ENCODE measurements at places on chromosomes 3 and 15.

DNA sequence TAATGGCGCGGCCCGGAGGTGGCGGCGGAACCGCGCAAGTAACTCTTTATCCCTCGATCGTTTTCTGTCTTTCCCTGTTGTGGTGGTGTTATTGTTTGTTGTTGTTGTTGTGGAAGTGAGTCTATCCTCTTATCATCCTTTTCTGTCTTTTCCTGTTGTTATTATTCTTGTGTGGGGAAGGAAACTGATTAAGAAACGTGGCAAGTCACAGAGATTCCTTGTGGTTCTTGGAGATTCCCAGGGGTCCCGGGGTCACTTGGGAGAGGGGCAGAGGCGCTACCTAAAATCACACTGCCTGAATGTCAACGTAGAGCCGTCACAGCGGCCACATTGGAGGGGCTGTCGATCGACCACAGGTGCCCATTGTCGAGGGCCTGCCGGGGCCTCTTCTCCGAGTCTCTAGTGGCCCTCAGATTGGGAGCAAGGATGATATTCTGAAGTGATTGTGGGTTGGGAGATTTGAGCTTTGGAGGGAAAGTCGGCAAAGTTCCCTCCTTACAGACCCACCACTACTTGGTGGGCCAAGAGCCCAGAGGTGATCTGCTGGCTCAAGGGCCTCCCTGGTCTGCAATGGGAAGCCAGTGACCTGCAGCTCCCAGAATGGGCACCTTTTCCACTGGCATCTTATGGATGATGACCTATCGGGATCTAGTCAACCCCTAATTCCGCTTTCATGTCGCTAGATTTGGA, 790 bp downstream of the PARP14 start:
- no peak for DNase-seq

DNA sequence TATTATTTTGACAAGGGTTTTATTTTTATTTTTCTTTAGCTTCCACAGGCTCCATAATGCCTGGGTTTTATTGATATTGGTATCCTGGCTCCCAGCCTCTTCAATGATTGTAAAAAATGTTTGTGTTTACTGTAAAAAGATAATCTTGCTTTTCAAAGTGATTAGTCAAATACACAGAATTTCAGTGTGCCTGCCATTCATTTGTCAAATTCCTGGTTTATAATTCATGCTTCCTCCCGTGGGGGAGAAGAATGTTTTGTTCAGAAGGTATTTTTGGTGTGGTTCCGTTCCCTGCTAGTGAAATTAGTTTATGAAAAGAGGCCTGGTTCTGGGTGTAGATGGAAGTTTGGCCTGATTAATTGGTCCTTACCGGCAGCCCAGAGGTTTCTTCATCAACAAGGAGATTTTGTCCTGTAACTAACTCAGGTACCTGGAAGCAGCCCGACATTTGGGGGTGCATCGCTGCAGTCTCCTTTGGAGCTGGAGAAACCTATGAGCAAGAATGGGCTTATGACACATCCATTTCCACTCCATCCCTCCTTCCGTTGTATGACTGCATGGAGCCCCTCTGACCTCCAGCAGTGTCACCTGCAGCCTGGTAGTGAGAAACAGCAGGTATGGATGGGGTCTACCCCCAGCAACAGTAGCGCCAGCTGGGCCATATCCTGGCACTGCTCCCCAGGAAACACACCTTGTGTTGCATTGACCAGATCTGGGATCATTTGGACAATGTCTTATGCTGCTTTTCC, 101.5 kb downstream of the PGPEP1L start:
- DNase-seq, result no peak

DNA sequence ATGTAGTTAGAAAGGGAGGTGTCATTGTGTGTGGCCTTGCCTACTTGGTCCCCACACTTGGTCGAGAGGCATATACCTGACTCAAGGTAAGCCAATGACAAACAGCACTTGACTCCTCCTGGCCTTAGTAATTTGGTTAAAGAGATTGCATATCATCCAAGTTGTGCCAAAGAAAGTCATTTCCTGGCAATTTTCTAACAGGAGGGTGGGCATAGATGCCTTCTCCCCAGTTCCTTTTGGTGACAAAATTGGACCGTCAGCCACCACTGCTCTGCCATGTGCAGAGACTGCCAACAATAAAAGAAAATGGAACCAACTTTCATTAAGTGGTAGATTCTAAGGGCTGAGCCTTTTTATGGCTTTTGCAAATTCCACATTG, 7.9 kb upstream of the LEKR1 start:
- no peak for DNase-seq

- no peak for DNase-seq
These were observed 699.7 kb downstream of the TUSC7 start for GRCh38 chr3:117409256-117409655.

DNA sequence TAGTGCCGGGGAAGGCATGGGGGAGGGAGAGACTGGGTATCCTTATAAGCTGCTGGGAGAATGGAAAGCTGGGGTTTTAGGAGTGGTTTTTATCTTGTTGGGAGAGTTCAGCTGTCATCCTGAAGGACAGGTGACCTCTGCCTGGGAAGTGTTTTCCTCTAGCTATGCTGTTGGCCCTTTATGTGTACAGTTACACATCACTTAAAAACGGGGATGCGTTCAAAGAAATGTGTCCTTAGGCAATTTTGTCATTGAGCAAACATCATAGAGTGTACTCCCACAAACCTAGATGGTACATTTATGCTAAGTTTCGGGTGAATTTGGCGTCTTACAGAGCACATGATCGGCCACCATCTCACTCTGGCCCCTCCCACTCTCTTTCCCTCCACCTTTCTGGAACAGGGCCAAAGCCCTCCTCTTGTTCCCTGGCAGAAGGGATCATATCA, 164.3 kb upstream of the NUDT16 start:
- no peak for DNase-seq

DNA sequence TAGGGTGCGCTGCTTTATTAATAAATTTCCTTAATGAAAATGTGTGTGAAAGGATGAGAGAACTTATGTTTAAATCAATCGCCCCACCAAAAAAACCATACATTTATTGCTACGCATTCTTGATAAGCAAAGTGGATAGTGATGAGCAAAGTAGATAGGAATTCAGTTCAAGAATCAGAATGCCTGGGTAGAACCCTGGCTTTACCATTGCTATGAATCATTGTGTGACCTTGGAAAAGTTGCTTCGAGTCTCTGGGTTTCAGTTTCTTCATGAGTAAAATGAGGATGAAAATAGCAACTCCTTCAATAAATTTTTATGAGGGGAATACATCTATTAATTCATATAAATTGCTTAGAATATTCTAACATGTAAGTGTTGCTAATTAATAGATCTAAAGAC, 2.6 kb upstream of the ALCAM start:
- DNase-seq, result no peak

GRCh38 chr3:47411696-47412452, 31.1 kb downstream of the PTPN23 start:
- no peak for DNase-seq

DNA sequence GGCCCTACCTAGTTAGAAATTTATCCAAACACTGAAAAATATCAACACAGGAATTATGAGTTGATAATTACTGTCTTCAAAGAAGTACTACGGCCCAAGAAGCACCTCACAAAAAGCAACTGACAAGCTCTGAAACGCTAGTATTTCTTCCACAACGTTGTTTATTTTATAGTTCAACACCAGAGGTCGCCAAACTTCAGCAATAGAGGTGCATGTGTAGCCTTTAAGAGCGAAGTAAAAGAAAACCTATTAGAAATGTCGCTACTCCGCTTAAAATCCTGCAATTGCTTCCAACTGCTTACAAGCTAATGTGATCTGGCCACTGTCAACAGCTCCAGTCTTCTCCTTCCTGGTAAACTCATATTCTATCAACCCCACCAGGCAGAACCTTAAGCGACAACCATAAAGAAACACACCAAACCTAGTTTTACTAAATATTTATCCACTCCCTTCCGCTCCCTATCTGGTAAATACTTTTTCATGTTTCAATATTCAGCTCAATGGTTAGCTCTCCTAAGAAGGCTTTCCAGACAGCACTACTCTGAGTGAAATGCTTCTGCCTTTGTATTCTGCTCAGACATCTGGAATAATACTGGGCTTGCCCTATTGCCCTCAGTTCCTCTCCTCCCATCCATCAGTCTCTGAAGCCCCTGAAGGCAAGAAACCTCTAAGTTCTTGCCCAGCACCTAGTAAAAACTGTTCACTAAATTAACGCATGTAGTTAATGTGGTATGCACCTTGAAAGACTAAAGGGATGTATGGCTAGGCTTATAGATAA, 110.2 kb downstream of the NR1I2 start:
- peak; percentile 57 for DNase-seq

GRCh38 chr15:36301947-36302346, 277.5 kb upstream of the CDIN1 start:
- no peak for DNase-seq

DNA sequence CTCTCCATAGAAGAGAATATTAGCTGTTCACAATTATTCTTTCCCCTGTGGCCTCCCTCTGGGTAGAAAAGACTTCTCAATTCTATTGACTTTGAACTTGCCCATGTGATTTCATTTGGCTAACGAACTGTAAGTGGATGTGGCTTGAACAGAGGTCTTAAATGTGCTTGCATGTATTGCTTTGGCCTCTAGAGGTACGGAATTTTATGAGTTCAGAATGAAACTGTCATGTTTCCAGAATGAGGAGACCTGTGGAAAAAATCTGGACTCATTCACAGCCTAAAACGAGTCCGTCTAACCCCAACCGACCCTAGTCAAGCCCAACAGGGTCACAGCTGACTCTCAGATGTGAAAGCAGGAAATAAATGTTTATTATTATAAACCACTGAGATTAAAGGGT, 596.7 kb upstream of the UBE2E2 start:
- DNase-seq, result no peak

- DNase-seq, result no peak
These were observed 66.5 kb downstream of the UBE3A start for GRCh38 chr15:25372298-25372697.

All from NT2/D1 (cell line).